ENCODE measurements at places on chromosomes 5 and 9.

DNA sequence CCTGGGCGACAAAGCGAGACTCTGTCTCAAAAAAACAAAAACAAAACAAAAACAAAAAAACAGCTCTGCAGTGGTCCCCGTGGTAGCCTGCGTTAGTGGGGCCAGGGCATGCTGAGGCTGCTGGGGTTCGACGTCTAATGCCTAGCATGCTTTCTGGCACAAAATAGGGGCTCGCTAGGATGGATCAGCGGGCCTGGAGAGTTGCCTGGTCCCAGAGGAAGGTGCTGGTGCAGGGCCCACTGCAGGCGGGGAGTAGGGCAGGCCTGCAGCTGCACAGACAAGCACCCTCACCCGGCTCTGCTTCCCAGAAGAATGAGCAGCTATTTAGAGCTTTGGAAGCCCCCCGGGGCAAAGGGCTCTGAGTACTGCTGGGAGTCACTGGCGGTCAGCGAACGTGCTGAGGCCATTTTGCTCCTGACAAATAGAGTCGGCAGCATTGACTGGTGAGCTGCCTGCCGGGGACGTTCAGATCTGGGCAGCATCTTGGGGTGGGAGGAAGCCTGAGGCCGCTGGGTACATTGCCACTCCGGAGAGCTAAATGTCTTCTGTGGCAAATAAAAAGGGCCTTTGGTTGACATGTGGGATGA, 126.7 kb downstream of the OLFM1 start:
- no peak for DNase-seq

DNA sequence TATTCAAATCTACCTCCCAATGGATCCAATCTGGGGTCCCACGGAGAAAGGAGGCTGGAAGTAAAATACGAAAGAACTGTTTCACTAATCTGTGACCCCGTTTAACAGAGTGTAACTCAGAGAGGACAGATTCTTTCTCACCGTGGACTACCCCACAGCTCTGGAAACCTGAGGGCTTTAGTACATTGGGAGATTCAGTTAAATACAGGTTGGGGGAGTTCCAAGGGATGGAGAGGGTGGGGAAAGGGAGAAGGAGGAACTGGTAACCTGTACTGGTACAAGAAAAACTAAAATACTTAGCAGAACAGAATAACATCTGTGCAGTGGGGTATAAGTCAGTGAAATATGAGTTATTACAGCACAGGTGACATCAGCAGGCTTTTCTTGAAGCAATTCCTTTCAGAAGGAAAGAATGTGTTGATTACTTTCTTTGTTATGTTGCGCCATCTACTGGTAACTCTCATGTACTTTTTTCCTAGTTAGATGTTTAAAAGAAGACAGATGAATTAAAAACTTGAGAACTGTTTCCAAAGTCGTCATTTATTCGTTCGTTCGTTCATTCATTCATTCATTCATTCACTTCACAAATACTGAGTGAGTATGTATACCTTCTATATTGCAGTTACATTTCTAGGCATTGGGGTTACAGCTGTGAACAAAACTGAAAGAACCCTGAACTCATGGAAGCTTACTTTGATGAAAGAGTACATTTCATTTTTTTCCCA, 30.0 kb upstream of the STOM start:
- DNase-seq: peak; percentile 82

- DNase-seq: peak; percentile 96
Observed at GRCh38 chr9:27125030-27125429, 16.0 kb downstream of the TEK start.

DNA sequence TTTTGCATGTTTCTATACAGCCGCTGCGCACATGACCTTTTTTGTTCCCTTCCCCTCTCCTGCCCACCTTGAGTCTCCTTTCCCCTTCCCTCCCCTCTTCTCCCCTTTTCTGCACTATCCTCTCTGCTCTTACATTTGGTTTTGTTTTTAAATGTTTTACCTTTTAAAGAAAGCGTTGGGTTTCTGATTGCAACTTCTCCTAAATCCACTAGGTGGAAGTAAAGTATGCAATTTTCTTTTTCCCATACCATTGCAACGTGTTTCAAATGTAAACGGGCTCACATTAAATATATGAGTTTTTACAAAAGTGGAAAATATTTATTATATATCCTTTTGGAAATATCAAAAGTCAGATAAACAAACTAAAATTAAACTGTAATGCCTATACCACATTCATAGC, 500.9 kb downstream of the DIRAS2 start:
- peak; percentile 29 for DNase-seq

GRCh38 chr5:56818450-56819037, 3.2 kb downstream of the MAP3K1 start:
- DNase-seq: peak; percentile 19

GRCh38 chr5:96857924-96858323, 18.4 kb upstream of the ERAP2 start:
- no peak for DNase-seq

GRCh38 chr5:51414516-51414915, 31.3 kb downstream of the ISL1 start:
- DNase-seq: no peak

DNA sequence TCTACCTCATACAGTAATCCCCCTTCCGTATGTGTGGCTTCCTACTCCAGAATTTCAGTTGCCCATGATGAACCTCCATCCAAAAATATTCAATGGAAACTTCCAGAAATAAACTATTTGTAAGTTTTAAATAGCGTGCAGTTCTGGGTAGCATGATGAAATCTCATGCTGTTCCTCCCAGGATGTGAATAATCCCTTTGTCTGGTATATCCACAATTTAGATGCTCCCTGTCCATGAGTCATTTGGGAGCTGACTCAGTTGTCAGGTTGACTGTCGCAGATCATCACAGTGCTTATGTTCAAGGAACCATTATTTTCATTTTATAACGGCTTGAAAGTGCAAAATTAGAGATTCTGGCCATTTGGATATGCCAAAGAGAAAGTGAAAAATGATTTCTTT, 290.1 kb upstream of the CDH9 start:
- DNase-seq: peak; percentile 88

DNA sequence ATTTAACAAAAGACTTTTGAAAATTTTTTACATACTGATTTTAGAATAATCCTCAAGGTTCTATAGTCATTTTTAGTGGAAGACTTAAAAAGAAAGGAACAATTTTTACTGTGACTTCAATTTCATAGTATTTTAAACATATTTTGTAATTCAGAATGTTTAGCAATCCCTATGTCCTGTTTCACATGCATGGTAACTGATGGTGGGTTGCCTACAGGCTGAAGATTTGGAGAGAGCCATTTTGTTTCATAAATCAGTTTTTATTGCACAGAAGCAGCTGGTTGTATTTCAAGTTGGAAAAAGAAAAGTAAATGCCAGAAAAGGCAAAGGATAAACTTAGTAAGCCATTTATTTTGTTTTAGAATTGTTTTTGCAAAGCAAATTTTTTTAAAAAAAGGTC, 24.0 kb downstream of the STARD4 start:
- DNase-seq: no peak

GRCh38 chr9:125146247-125146646, 2.9 kb upstream of the SCAI start:
- no peak for DNase-seq

DNA sequence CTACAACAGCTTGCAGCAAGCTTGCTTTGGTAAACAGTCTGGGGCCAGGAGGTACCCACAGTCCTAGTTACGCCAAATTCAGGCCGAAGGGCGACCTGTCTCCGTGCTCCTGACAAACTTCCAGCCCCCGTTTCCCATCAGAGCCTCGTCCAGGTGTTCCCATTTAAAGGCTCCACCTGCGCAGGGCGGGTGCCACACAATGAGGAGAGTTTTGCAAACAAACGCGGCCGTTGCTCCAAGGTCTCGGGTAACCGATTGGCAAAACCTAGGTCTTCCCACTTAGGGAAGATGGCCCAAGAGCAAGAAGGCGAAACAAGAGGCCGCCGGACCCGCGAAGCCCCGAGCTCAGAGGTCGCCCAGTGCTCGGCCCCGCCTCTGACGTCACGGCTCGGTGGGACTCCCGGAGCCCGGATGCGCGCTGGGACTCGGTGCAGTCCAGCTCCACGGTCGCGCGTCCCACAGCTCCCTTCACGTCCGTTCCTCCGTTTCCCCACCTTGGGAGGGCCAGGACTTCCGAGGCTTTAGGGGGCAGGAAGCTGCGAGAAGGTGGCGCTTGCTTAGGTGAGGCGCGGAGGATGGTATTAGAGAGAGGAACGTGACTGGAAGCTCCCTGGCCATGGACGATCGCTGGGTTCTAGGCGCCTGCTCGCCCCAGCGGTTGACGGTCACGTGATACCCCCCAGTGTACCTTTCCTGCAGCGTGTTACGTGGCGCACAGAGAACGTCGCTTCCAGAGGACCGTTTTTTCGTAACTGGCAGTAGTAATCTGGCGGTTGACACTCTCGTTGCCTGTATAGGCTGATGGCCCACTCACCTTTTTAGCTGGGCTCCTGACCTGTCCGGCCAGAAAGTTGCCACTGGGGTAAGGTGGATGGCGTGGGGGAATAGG, 41.8 kb upstream of the KDM4C start:
- DNase-seq: peak; percentile 16

- no peak for DNase-seq
Observed at GRCh38 chr5:157109744-157110143, 900 bp upstream of the HAVCR2 start.

DNA sequence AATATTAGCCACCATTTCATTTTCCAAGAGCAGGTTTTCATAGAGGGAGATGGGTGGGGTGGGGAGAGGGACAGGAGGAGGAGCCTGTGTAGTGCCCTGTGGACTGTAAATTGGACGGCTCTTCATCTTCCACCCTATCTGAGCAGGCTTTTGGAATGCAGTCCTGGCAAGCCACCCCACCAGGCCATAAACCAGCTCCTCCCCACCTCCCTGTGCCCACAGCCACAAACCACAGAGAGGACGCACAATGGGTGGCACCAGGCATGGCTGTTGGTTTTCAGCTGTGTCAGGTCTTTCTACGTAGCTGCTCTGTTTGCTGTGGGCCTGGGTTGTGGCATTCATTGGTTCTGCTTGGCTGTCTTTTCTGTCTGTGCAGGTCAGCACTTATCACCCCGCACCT, 58.0 kb downstream of the PLAC8L1 start:
- DNase-seq: no peak

- DNase-seq: no peak
Observed at GRCh38 chr5:13250464-13251291, 693.8 kb downstream of the DNAH5 start.

- DNase-seq: no peak
Observed at GRCh38 chr5:141958113-141958512, at the start of gene PCDH12. Gene PCDH12 (minus strand): TSS chr5:141958202. CDS start chr5:141957851, 351 bp downstream.

DNA sequence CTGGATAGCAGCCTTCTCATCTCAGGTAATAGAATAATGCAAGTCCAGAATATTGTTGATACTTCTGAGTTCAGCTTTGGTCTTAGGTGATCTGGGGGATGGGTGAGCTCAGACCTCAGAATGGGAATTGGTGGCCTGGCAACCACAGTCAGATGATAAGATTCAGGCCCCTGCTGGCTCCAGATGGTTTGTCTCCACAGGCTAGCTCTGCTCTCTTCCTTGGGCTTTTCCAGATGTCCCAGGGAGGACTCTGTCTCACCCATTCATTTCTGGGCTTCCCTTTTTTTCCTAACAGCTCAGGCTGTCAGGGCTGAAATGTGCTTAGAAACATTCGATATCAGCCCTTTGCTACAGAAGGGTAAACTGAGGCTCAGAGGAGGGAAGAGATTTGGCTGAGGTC, 17.6 kb upstream of the TNFSF15 start:
- DNase-seq: no peak

DNA sequence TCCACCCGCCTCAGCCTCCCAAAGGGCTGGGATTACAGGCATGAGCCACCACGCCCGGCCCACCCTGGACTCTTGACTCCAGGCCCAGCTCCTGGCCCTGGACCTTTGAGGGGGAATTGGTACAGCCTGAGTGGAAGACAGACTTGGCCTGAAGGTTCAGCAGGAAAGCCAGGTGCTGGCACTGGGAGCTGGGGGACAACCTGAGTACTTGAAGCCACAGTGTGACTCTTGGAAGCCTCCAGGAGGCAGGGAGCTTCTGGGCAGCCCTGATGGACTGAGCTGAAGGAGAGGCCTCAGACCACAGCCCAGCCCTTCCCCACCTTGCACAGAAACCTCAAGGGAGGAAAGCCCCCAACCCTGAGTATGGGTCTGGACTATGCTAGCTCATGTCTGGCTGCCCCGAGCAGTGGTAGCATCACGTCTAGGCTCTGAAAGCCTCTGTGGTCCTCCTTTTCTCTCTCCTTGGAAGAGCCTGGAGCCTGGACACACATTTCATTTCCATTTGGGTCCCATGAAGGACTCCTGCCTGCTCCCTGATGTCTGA, 54.1 kb downstream of the RASGEF1C start:
- DNase-seq: no peak

GRCh38 chr5:167303582-167303981, 987.9 kb upstream of the WWC1 start:
- DNase-seq: no peak

- DNase-seq: no peak
Observed at GRCh38 chr9:108553111-108553635, 302.6 kb downstream of the ACTL7B start.

DNA sequence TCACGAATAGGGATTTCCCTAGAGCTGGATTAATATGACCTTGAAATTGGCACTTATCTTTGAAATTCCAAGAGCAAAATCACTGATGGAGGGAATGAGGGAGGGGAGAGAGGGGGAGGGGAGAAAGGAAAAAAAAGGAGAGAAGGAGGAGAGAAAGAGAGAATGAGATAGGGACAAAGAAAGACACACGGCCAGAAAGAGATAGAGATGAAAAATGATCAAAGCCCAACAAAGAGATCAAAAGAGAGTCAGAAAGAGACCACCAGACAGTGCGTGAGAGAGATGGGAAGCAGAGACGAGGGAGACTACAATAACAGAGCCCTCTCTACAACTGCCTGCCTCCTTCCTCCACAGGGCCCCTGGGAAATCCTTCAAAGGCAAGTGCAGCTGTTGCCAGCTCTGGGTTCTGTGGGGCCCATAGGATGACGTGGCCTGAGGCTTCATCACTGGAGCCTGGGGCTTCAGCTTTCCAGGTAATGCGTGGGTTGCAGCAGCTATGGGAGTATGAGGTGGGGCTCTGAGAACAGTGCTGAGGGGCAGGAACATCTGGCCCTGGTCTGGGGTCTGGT, 58.3 kb upstream of the SHB start:
- peak; percentile 34 for DNase-seq

GRCh38 chr5:56757077-56757476, 58.3 kb upstream of the MAP3K1 start:
- no peak for DNase-seq

DNA sequence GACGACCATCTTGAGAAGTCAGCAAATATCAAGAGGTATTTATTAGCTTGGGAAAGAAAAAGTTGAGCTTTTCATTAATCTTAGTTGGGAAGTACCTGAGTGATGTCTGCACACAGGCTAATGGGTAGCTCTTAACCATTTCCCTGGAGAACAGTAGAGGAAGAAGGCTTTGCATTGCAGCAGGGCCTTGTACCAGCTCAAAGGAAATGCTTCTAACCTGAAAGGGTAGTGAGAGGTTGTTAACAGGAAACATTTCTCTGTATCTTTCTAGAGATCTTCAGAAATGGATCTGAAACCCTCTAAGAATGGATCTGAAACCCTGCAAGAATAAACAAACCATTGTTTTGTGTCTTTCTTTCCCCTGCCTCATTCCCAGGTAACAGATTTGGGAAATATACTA, 393.3 kb downstream of the PLK2 start:
- no peak for DNase-seq

GRCh38 chr5:75113354-75114113, 61.2 kb upstream of the GCNT4 start:
- no peak for DNase-seq

- no peak for DNase-seq
Observed at GRCh38 chr5:57504357-57504756, 21.7 kb upstream of the ACTBL2 start.

Data from fibroblast of upper back skin (primary cell).